ENCODE measurements at places on chromosomes 3 and 15.

- no peak for DNase-seq
Observed at GRCh38 chr3:137770066-137770834, 6.1 kb downstream of the SOX14 start.

- DNase-seq = no peak
Observed at GRCh38 chr3:125078951-125079674, 23.3 kb upstream of the HEG1 start.

DNA sequence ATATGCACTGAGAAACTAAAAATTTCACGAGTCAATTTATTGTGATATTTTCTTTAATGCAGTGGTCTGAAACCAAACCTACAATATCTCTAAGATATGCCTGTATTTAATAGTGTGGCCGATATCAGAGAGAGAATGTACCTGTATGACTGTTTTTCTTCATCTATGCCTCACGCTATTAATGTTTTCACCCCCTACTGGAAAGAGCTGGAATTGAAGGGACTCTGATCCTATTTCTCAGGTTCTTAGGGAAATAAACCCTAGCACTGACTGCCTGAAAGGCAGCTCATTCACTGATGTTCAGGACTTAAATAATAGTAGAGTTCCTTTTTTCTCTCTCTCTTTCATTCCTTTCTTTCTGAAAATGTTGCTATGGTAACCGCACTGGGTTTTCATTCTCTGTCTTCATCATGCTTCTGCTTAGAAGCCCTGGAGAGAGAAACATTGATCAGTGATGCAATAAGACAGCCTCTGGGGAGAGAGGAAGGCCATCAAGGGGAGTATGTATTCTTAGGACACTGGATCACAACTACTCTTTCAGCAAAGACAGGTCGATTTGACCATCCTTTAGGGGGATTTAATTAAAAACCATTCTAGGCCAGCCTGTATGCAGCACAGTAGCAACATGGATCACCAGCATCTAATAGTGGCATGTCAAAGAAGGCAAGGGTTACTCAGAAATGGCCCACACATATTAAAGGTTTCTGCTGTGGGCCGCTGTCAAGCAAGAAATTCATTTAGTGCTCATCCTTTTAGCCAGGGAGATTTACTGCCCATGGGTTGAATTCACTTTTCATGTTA, 1135.7 kb downstream of the IGSF11 start:
- DNase-seq = no peak

GRCh38 chr3:39150803-39151631, 2.4 kb downstream of the CSRNP1 start:
- no peak for DNase-seq

- DNase-seq = no peak
Observed at GRCh38 chr3:171250444-171250843, 209.8 kb downstream of the TNIK start.

DNA sequence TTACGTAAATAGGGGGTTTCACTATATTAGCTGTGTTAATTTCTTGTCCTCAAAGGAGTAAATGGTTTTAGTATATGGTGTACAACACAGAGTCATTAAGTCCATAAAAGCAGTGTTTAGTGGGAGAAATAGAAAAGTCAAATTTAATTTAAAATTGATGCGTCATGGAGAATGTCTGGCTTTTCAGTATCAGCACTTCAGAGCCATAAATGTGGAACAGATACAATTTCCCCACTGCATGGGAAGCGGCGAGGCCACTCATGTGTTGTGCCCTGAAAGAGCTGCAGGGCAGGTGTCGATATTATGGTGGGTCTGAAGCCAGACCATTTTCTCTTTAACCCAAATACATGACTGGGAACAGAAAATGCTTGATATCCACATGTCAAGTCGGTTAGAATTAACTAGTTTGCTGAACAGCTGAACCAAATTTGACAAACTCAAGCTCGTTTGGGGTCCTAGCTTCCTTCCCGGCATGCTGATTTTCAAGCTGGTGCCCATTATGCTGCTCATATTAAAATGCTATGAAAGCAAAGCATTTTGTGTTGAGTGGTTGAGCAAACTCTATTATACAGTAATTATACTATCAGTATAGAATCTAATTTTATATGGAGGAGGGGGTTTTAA, 364.6 kb upstream of the TBL1XR1 start:
- no peak for DNase-seq

GRCh38 chr15:84600331-84600686, 500 bp upstream of the ZSCAN2 start:
- DNase-seq = peak; percentile 48

DNA sequence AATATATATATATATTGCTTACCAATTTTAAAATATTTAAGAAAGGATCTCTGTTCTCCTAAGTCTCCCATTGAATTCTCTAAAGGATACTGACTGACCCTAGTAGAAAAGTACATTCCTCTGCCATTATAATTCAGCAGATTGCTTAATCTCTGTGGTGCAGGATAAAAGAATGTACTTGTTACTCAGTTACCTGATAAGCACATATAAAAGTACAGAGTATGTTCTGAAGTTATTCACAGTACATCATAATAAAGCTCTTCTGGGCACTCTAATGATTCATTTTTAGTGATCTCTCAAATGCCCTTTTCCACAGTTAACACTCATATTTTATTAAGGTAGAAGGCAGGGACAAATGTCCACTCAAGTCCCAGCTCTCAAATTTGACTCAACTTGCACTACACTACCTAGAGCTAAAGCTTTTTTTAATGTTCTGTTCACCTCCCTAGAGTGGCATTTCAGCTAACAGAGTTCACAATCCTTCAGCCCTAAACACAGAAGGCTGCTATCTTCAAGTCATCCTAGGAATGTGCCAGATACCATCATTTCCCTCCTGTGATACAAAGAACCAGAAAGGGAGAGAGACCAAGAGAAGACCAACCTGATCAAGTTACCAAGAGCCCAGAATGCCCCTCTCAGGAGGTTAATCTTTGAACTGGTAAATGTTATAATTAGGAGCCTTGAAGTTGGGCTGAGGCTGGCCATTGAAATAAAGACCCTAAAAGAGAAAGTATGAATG, 53.3 kb downstream of the MEIS2 start:
- DNase-seq = no peak

- DNase-seq = no peak
Observed at GRCh38 chr15:101038327-101039003, 119.3 kb downstream of the LRRK1 start.

DNA sequence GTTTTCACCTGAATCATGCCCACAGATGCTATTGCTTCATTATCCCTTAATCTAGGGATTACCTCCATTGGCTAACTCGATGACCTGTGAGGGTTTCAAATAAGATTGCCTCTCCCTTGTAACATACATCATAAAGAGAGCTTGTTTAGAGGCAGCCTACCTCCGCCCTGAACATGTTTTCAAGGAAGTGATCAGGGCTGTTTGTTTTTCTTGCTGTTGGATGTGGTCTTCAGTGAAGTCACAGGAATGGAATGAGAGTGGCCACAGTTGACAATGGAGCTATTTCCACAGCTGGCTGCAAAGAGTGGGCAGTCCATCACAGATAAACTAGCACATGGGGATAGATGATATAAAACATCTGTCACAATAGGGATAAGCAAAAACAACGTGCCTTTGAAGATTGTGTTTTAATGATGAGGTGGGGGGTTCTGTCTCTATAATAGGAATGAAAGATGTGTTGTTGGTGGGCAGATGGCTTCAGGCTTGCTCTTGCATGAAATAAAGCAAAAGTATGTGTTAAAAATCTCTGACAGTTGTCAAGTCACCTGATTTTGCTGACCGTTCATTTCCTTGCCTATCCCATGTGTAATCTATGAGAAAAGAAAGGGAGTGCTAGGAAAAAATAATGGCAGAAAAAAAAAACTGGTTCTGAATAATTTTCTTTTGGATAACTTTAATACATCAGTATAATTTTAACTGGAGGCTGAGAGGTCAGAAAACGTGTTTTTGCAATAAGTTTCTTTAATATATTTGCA, 642.3 kb downstream of the RBMS3 start:
- DNase-seq = no peak

DNA sequence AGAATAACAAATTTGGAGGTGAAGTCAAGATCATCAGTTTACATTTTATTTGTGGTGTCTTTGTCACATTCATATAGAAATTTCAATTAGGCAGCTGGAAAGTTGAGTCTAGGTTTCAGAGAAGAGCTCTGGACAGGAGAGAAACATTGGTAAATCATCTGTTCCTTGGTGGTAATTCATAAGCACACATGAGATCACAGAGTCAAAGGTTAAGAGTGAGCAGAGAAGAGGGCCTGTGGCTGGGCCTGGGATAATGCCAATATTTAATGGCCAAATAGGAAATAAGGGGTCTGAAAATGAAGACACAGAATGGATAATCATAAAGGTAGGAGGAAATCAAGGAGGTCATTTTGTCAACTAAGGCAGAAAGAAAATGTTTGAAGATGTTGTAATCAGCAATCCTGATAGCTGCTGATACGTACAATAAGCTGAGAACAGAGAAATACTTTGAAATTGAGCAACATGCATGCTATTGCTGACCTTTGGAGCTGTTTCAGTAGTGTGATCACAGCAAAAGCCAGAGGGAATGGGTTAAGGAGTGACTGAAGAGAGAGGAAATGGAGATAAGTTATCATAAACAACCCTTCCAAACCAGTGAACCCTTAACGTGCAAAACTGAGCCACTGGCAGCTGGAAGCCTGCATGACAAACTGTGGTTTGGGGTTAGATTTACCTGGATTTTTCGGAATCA, 692.8 kb downstream of the AGBL1 start:
- no peak for DNase-seq

DNA sequence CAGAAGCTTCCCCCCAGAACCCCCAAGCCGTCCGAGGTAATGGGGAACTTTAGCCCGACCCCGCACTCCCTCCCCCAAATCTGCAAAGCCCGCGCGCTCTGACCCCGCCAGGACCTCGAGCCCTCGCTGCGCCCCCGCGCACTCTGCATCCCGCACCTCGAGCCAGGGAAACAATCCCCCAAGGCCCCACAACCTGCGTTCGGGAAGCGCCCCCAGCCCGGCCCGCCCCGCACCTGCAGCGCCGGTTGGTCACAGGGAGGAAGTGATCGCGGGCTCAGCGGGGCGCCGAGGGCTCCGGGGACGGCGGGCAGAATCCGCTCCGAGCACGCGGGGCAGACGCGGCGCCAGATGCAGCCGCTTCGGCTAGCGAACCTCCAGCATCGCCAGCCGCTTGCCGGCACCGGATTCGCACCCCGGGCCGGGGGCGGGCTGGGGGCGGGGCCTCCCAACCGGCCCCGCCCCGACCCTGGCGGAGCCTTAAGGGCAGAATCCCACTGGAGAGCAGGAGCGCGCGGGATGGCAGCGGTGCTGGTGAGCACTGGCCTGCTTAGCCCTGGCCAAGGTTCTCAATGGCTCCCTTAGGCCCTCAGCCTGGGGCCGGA, at the start of gene CAMKV:
TSS of gene CAMKV (minus strand) at position 382 of the 602 bp plus-strand sequence. CDS start 7,518 bp downstream, outside the sequence.
- DNase-seq = no peak

Measured in esophagus squamous epithelium (tissue), 5 donors.